ENCODE measurements at places on chromosomes 5 and 9. TPM values are rescaled to one million over a fixed set of nuclear protein-coding genes. Genes with fewer than 3 reads are reported as not detected.
A peak's percentile ranks its signal among the peaks of the same experiment; 100 is the strongest.

Gene ZNF462
- total RNA-seq: 37.1 TPM

Gene GARIN3
- total RNA-seq: not detected

Gene CTXN3
- total RNA-seq: not detected

Gene RBM27
- total RNA-seq: 14.2 TPM

Gene FCN2
- 2.6 TPM for total RNA-seq

Gene CFAP90
- not detected for total RNA-seq

Gene MCC
- 12.2 TPM for total RNA-seq

Gene RHOBTB3
- total RNA-seq: 38.6 TPM

Gene HRCT1
- total RNA-seq: 2.0 TPM

Gene RNF224
- total RNA-seq: 0.95 TPM

Gene OBP2B
- total RNA-seq: not detected

Gene ANKRD20A1
- 3.0 TPM for total RNA-seq

Gene PCDHGB1
- 4.6 TPM for total RNA-seq

Gene FUT7
- 0.26 TPM for total RNA-seq

Gene NUP155
- 14.7 TPM for total RNA-seq

Gene ZBTB5
- 12.1 TPM for total RNA-seq

Gene MZB1
- 1.1 TPM for total RNA-seq

DNA sequence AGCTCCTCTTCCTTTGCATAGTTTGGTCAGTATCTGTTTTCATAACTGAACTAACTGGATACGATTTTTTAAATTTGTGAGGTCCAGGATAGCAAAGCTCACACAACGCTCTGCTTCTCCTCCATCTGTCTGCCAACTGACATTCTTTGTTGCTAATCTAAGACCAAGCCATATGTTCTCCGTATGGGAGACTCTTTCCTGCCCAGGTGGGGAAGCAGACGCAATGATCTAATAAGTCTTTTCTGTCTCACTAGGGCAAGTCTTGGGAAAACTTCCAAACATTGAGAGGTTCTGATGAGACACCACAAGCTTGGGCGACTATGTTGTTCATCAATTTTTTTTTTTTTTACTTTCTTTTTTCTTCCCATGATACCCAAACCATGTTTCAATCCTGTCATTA, 558.5 kb downstream of the EFNA5 start:
- no peak for DNase-seq

GRCh38 chr5:39700523-39700922, 275.7 kb upstream of the DAB2 start:
- DNase-seq: no peak

GRCh38 chr5:149614034-149614907, 33.0 kb downstream of the ARHGEF37 start:
- DNase-seq: no peak

- DNase-seq: peak; percentile 28
Observed at GRCh38 chr5:56145106-56145505, 88.0 kb downstream of the ANKRD55 start.

GRCh38 chr9:131677049-131677443, 62.8 kb downstream of the RAPGEF1 start:
- no peak for DNase-seq

GRCh38 chr5:88824892-88825583, 57.9 kb downstream of the MEF2C start:
- peak; percentile 21 for DNase-seq

DNA sequence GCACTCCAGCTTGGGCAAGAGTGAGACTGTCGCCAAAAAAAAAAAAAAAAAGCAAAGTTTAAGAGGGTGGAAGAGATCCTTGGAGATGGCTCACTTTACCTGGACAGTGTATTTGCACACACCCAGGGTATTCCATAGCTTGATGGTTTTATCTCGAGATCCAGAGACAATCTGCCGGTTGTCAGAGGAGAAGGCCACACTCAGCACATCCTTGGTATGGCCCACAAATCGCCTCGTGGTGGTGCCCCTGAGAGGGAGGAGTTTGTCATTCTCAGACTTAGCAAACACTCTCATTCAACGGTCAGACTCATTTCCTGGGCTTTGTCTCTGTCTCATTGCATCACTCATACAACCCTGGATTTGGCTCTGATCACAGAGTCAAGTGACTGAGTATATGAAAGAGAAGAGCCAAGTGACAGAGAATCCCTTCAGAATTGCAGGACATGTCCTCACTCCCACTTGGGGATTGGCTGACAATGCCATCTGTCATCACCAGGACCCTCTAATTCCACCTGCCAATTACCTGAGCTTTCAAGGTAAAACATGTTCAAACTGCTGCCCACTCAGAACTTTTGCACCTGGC, 2.2 kb downstream of the RACK1 start:
- no peak for DNase-seq

GRCh38 chr5:137995749-137996128, 37.1 kb downstream of the FAM13B start:
- DNase-seq: no peak

DNA sequence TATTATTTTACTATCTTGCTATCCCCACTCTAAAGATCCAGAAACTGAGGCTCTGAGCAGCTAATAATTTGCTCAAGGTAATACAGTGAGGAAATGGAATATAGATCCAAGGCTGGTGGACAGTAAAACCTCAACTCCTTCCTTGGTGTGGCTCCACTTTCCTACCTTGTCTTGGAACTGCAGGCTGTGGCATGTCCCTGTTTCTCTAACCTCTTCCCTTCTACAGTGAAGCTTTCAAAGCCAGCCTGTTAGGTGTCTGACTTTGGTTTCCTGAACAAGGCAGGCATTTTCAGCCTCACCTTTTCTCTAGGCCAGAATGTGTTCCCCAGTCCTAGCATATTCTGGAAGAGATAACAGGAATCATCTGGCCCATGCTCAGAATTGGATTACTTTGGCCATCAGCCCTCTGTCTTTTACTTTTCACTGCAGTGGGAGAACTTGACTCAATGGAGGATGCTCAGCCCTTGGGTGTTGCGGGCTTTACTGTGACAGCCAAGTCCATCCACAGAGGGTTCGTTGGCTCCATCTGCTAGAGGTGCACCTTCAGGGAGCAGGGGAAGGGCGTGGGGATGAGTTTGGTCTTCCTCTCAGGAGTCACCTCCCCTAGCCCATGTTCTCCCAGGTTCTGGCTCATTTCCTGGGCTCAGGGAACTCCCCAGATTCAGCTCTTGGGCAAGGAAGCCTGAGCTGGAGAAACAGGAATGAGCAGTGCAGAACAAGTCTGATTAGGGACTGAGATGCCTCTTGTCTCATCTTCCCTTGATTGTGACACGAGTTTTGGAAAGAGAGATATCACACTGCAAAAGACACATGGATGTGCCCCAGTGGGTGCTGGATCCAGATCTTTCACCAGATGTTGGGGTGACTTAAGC, 1.1 kb downstream of the NIPAL4 start:
- no peak for DNase-seq

- no peak for DNase-seq
Observed at GRCh38 chr9:519579-519978, 304.9 kb downstream of the DOCK8 start.

- no peak for DNase-seq
Observed at GRCh38 chr5:43336159-43336558, 22.9 kb upstream of the HMGCS1 start.

- no peak for DNase-seq
Observed at GRCh38 chr5:170342153-170342725, 44.7 kb upstream of the LCP2 start.

- DNase-seq: no peak
Observed at GRCh38 chr9:73137914-73138313, 13.8 kb upstream of the ANXA1 start.

- DNase-seq: no peak
Observed at GRCh38 chr5:56610093-56610698, 205.2 kb upstream of the MAP3K1 start.

DNA sequence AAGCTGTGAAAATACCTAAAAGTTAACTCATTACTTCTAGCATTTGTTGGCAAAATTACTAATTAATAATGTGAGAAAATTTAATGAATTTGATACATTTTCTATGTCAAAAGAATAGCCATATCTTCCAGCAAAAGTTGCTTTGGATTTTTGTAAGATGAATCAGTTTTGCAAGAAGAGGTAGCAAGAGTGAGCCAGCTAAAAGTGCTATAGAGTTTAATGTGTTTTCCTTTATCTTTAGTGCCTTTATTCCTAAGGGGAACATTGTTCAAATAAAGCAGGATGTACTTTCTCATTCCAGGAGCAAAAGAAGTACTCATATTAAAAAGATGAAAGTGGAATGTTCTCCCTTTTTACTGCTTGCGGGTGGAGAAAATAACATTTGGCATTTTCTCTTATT, 622.2 kb downstream of the ANXA1 start:
- DNase-seq: no peak

GRCh38 chr5:119031905-119032304, 39.0 kb upstream of the DMXL1 start:
- no peak for DNase-seq

DNA sequence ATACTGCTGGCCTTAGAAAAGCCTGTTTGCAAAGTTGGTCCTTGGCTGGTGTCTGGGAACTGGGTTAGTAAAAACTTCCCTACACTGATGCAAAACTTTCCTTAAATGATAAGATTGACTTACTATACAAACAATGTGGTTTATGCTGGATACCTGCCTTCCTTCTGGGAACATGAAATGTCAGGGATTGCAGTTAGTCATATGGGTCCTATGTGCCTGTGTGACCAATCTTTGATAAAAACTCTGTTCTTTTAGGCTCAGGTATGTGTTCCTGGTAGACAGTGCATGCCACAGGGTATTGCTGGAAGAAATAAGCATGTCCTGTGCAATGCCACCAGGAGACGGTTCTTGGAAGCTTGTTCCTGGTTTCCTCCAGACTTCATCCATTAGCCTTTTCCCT, 173.3 kb downstream of the RMI1 start:
- no peak for DNase-seq

- DNase-seq: no peak
Observed at GRCh38 chr5:142317753-142318152, 7.1 kb downstream of the SPRY4 start.

GRCh38 chr5:125484272-125484741, 737.9 kb upstream of the ZNF608 start:
- no peak for DNase-seq

DNA sequence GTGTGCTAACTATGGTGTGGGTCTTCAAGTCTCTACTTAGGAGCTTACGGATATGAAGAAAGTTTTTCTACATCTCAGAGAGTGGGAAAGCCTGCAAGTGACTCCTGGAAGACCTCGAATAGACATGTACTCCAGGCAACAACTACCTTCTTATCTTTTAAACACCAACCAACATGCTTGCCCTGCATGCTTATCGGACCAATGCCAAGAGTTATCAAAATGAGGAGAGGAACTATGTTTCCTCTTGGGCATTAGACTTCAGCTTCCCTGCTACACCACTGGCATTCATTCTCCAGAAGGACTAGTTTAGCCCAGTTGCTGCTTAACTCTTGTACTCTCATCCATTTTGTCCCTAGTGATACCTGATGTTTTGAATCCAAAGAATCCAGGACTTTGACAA, 74.7 kb upstream of the MAN2A1 start:
- no peak for DNase-seq

- DNase-seq: no peak
Observed at GRCh38 chr9:113095561-113095960, 39.0 kb upstream of the ZFP37 start.

- DNase-seq: no peak
Observed at GRCh38 chr5:150256410-150257064, 33.0 kb downstream of the CAMK2A start.

DNA sequence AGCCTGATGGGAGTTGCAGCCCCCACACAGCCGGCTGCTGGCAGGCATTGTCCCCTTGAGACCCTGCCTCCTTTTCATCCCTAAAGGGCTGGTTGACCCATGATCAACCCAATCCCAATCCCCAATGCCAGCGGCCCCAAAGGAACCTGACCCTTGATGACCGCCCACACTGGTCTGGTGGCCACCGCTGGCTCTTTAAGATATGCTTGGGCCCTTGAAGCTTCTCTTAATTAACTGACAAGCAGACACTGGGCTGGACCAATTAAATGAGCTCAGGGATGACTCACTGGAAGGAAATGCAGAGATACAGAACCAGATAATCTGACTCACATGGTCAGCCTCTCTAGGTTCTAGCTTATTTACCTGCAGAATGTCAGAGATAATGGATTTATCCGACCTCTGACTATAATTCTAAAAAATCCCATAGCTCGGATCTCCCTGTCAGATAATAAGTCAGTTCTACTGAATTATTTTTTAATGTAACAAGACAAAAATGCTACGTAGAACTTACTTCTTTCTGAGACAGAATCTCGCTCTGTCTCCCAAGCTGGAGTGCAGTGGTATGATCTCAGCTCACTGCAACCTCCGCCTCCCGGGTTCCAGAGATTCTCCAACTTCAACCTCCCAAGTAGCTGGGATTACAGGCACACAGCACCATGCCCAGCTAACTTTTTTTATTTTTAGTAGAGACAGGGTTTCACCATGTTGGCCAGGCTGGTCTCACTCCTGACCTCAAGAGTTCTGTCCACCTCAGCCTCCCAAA, 11.1 kb upstream of the MLANA start:
- DNase-seq: peak; percentile 33

GRCh38 chr9:16410601-16411280, 459.7 kb downstream of the BNC2 start:
- no peak for DNase-seq

DNA sequence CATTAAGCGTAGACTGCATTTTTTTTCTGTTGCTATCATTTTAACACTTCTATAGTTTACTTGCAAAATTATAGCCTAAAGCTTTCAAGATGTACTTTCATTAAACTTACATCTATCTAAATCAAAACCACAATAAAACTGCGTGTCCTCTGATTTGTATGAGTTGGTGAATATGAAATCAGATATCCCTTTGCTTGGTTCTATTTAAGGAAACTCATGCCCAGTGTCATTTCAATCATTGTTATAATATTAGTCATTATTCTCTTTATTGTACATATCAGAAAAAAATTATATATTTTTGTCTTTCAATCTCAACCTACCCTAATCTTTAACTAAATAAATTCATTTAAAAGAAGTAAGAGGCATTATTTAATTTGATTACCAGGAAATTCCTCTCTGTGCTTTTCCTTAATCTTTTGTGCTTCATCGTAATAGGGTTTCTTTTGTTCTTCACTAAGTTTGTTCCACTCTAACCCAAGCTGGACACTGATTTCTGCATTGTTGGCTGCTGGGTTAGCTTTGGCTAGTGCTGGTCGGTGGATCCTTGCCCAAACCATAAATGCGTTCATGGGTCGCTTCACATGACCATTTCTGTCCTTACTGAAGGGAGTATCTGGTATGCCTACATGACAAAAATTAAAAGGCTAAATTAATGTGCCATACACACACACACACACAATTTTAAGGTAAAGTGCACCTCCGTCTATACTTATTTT, 3.8 kb downstream of the SOX30 start:
- DNase-seq: no peak

Measured in mucosa of gallbladder (tissue), 1 donor.